Activated T-cell treated with anti-CD3 and anti-CD28 coated beads, Interleukin-2, amount 50 U/mL, for 72 hours (primary cell): ENCODE measurements at places on chromosomes 3 and 15. TPM values are rescaled to one million over a fixed set of nuclear protein-coding genes. Genes with fewer than 3 reads are reported as not detected.

Gene ITIH1
- not detected for total RNA-seq

Gene CPA3
- not detected for total RNA-seq

Gene LRTM1
- not detected for total RNA-seq

Gene ITIH3
- total RNA-seq = not detected

Gene CLDN16
- not detected for total RNA-seq

Gene SYNPR
- total RNA-seq = not detected

Gene CDCP1
- 2.8 TPM for total RNA-seq

Gene DZIP1L
- total RNA-seq = 0.23 TPM

Gene OR5K2
- total RNA-seq = not detected

Gene TMIE
- total RNA-seq = 1.2 TPM

Gene STRIT1
- total RNA-seq = not detected

Gene CCNB2
- 65.9 TPM for total RNA-seq

Gene PTH1R
- not detected for total RNA-seq

Gene QTRT2
- 23.8 TPM for total RNA-seq

Gene MME
- not detected for total RNA-seq

Gene ZSCAN2
- 9.8 TPM for total RNA-seq

Gene CCR4
- total RNA-seq = 56.3 TPM

Gene KIF23
- total RNA-seq = 51.5 TPM
